Hypothalamus (tissue), 51 donors: ENCODE measurements at places on chromosomes 13 and 19.
A peak's percentile ranks its signal among the peaks of the same experiment; 100 is the strongest.

- peak; percentile 51 for DNase-seq
Observed at GRCh38 chr13:99749271-99750019, 222.1 kb downstream of the ZIC5 start.

DNA sequence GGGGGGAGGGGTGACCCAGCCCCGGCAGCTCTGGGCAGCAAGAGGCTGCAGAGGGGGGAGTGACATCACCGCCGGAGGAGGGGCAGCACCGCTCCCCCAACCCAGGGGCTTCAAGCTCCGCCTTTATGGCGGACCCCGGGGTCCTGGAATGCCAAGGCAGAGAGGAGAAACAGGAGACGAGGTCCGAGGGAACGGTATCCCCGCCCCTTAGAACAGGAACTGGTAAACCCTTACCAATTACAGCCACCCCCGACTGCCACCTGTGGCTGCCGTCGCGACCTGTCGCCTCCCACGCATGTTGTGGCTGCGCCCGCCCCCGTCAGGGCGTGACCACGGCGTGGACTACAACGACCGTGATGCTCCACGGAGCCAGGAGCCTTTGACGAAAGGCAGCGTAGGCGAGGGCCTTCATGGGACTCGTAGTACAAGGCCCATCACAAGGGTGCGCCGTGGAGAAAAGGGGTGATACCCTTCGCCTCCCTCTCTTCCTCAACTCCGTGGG, 4.1 kb upstream of the KCNC3 start:
- peak; percentile 90 for DNase-seq

- DNase-seq: no peak
Observed at GRCh38 chr19:5515737-5516136, 52.0 kb downstream of the TINCR start.

- DNase-seq: peak; percentile 56
Observed at GRCh38 chr19:12639901-12640613, 26.5 kb downstream of the MAN2B1 start.

DNA sequence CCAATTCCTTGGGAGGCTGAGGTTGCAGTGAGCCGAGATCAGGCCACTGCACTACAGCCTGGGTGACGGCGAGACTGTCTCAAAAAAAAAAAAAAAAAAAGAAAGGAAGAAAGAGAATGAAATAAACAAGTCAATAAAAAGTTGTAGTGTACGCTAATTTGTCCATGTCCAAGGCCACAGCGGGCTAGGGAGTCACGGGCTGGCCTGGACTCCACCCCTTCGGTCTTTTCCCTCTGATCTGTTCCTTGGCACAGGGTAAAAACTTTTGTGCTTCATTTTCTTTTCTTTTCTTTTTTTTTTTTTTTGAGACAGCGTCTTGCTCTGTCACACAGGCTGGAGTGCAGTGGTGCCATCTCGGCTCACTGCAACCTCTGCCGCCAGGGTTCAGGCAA, 19.4 kb upstream of the MKNK2 start:
- DNase-seq: no peak

GRCh38 chr13:24243302-24243701, 66.1 kb upstream of the C1QTNF9 start:
- DNase-seq: no peak

- no peak for DNase-seq
Observed at GRCh38 chr13:100434010-100434763, 154.4 kb downstream of the GGACT start.

- no peak for DNase-seq
Observed at GRCh38 chr13:46587807-46588418, 34.9 kb downstream of the LRCH1 start.

DNA sequence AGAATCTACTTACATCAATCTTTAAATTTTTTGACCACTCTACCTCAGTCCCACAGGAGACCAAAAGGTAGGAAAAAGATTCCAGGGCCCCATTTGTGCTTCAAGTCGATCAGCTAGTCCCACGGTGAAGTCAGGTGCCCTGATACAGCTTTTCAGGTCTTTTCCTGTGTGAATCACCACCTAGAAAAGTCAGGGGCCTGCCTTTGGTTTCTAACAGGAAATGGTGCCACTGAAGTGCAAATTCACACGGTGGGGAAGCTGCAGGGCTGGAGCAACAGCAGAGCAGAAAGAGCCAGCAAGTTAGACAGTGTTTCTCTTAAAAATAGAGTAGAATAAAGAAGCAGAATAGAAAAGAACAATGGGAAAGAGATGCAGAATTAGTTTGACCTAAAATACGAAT, 107.5 kb downstream of the KLF12 start:
- DNase-seq: no peak

GRCh38 chr19:53906211-53907192, 2.6 kb upstream of the CACNG7 start:
- peak; percentile 25 for DNase-seq

DNA sequence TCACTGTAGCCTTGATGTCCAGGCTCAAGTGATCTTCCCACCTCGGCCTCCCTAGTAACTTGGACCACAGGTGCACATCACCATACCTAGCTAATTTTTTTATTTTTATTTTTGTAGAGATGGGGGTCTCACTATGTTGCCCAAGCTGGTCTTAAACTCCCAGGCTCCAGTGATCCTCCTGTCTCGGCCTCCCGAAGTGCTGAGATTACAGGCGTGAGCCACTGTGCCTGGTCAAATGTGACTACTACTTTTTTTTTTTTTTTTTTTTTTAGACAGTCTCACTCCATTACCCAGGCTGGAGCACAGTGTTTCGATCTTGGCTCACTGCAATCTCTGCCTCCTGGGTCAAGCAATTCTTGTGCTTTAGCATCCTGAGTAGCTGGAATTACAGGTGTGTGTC, 20.6 kb upstream of the COX7A1 start:
- no peak for DNase-seq

- DNase-seq: no peak
Observed at GRCh38 chr19:4624733-4625362, 14.5 kb upstream of the TNFAIP8L1 start.

- no peak for DNase-seq
Observed at GRCh38 chr13:53822136-53822535, 793.5 kb downstream of the OLFM4 start.

DNA sequence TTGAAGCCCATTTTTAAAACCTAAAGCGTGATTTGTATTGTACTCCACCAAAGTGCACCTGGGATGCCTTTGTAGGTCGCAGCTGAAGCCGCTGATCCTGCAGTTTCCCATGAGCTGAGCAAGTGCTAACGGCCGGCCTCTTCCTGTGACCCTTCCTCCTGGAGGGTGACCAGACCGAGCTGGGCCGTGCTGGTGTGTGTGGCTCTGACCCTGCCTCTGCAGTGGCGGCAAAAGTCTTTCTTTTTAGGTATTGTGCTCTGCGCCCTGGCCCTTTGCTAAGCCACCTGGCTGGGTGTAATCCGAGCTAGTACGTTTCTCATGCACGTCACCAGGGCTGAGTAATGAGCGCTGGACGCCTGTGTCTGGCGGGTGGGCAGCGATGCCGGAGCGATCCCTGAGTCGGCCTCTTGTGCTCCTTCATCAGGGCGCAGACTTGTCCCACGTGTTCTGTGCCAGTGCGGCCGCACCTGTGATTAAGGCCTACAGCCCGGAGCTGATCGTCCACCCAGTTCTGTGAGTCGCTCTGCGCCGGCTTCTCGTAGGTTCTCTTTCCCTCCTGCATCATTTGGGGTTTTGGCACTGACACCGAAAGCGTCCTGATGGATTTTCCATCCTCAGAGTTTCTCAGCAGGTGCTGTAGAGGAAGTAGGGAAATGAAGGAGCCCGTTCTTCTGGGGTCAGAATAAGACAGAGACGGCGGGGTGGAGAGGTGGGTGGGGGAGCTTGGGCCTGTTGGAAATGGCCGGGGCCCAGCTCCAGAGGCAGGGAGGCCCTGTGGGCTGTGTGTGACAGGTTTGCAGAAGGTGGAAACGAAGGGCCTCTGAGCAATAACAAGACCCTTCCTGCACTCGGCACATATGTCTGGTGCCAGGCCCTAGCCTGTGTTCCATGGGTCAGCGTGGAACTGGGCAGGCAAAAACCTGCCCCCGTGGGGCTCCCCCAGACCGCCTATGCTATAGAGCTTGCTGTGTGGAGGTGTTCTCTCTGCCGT, 9.7 kb downstream of the NAXD start:
- no peak for DNase-seq

- no peak for DNase-seq
Observed at GRCh38 chr19:35119578-35120155, 4.0 kb downstream of the FXYD3 start.

DNA sequence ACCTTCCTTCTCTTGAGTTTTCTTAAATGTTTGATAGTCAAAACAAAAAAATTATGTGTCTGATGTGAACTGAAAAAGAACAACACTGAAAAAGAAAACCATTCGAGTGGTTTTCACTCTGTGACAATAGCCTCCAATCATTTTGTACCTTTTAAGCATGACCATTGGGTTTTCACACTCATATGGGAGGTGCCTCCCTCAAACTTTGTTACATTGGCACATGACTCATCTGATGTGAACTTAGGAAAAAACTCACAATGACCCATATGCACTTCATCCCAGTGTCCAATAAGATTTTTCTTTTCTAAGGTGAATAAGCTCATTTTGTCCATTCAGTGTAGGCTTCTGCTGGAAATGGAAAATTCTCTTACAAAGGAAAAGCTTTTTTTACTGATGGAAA, 66.6 kb upstream of the XPO4 start:
- no peak for DNase-seq

GRCh38 chr13:96491103-96491502, 401.2 kb downstream of the HS6ST3 start:
- DNase-seq: no peak

DNA sequence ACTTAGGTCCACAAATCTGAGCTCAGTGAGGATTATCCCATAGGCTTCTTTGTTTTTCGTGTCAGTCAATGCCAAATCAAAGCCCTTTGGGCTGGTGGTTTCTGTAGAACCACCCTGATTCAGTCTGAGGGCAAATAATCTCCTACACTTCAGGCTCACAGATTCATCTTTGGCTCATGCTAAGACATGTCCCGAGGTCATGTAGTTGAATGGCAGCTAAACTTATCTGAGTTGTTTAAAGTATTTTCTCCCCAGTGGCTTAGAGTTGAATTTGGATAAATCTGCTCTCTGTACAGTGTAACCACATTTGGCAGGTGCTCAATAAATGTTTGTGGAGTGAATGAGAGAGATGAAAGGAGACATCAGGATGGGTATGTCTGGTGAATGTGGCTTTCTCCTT, 13.1 kb upstream of the SLC25A42 start:
- DNase-seq: no peak

- DNase-seq: no peak
Observed at GRCh38 chr13:43267916-43268315, 244.5 kb downstream of the DNAJC15 start.

- DNase-seq: no peak
Observed at GRCh38 chr13:109144693-109145437, 515.5 kb downstream of the MYO16 start.

DNA sequence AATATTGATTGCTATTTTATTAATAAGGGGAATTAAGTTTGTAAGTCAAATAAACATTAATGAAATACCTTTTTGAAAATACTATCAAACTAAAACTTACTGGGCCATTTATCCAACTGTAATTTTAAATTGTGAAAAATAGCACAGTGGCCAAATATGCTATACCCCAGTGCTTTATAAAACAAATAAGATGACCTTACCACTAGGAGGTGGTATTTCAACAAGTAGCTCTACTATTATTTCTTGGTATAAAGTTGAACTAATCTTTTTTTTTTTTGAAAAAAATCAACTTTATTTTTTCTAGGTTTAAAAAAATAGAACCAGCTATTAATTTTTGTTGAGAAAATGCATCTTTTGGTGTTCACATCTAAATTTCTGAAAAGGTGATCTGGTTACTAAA, 14.7 kb downstream of the LACC1 start:
- DNase-seq: no peak

DNA sequence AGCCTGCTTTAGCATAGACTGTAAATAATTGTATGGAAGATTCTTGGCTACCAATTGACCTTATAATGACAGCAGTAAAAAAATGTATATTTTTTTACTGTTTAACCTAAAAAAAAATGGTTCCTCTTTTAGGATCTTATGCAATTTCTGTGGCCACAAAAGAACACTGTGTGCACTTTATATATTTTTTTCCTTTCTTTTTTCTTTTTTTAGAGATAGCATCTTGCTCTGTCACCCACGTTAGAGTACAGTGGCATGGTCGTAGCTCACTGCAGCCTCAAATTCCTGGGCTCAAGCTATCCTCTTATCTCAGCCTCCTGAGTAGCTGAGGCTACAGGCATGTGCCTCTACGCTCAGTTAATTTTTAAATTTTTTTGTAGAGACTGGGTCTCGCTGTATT, 6.1 kb downstream of the FLT3 start:
- no peak for DNase-seq

- no peak for DNase-seq
Observed at GRCh38 chr13:30355384-30355699, 48.0 kb upstream of the KATNAL1 start.

GRCh38 chr13:107743526-107743925, 471.8 kb downstream of the LIG4 start:
- DNase-seq: no peak

GRCh38 chr19:46812977-46813838, 24.8 kb upstream of the SLC1A5 start:
- no peak for DNase-seq

DNA sequence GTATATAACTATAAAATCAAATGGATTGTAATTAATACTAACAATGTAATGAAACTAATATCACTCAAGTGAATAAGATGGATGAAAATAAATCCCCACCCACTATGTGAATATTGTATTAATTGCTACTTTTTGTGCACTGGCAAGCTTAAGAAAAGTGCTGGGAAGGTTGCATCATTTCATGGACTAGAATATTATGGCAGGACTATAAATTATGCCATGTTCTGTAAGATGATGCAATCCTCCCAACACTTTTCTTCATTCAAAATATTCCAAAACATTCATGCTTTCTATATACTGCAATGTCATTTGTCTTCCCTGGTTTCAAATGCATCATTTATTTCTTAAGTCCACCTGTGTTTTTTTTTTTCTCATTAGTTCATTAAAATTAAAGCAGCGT, 457.6 kb upstream of the GPC6 start:
- no peak for DNase-seq

DNA sequence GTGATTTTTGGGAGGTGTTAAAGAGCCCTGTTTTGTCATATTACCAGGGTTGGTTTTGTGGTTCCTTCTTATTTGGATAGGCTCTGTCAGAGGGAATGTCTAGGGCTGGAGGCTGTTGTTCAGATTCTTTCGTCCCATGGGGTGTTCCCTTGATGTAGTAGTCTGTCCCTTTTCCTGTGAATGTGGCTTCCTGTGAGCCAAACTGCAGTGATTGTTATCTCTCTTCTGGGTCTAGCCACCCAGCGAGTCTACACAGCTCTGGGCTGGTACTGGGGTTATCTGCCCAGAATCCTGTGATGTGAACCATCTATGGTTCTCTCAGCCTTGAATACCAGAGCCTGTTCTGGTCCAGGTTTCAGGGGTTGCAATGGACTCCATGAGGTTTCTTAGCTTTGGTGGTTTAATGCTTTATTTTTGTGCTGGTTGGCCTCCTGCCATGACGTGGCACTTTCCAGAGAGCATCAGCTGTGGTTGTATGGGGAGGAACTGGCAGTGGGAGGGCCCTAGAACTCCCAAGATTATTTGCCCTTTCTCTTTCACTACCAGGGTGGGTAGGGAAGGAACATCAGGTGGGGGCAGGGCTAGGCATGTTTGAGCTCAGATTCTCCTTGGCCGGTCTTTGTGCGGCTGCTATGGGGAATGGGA, 78.8 kb downstream of the SPRY2 start:
- no peak for DNase-seq

GRCh38 chr19:16456652-16457194, 15.0 kb downstream of the EPS15L1 start:
- no peak for DNase-seq
